ENCODE measurements at places on chromosomes 1 and 21. TPM values are rescaled to one million over a fixed set of nuclear protein-coding genes. Genes with fewer than 3 reads are reported as not detected.

CHIT1 gene
- total RNA-seq = not detected

FCGR3A gene
- total RNA-seq = not detected

CRYAA gene
- total RNA-seq = not detected

UBQLN4 gene
- 19.3 TPM for total RNA-seq

QSOX1 gene
- 267 TPM for total RNA-seq

KCNJ10 gene
- not detected for total RNA-seq

Measured in myometrial cell (primary cell).